ENCODE measurements at places on chromosomes 13 and 19.
A peak's percentile ranks its signal among the peaks of the same experiment; 100 is the strongest.

- no peak for DNase-seq
Observed at GRCh38 chr13:102911336-102911735, 65.5 kb downstream of the ERCC5 start.

DNA sequence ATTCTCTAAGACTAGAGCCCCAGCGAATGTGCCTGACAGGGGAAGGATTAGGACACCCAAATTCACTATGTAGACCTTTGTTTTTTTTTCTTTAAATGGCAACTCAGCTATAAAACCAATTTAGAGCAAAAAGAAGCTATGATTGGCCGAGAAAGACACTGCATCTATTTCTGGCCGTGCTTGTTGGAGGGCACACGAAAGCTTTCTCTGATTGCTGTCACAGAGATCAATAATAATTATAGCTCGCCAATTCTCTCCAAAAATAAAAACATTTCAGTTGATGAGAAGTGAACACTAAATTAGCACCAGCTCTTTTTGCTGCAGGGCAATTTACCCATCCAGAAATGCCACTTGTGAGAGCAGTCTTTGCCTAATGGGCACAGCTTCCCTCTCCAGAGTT lies 31.2 kb downstream of the CBY2 start:
- no peak for DNase-seq

GRCh38 chr19:45296355-45296754 lies 26.3 kb downstream of the CKM start:
- DNase-seq: no peak

- no peak for DNase-seq
Observed at GRCh38 chr19:10520652-10521318, 3.5 kb upstream of the S1PR5 start.

DNA sequence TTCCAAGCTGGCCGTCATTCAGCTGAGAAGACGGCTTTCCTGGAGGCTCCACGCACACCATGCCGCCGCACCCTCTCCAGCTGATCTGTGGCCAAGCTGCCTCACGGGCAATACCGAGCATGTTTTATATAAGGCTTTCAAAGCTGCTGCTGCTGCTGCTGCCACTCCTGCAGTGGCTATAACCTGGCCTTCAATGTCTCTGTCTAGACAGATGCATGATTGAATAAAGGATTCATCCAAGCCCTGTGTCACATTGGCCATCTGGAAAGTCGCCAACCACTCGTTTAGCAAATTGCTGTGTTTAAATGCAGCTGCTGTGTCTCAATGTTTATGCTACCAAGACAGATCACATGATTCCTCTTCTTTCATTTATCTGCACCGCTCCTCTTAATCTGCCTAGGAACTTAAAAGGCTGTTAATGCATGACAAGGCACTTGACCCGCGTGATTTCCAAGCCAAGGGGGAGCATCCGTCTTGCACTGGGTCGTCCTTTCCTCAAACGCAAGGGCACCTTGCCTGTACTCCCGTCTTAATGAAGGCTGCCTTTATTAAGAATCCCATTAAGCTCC lies 114.3 kb downstream of the TEX26 start:
- peak; percentile 74 for DNase-seq

DNA sequence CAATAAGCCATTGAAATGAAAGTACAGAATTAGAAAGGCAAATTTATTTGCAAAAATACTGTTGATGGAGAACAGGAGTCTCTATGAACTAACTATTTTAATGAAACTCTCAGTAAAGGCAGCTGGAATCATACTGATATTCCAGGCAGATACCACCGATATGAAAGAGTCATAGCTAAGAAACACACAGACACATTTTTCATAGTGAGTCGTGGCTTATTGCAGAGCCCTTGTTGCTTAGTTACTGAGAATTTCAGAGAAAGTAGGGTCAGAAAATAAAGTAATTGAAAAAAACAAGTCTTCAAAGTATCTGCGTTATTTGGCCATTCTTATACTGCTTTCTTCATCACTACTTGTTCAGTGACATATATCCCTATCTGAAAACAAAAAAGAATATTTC lies 1890.9 kb downstream of the PCDH9 start:
- DNase-seq: no peak

- DNase-seq: no peak
Observed at GRCh38 chr19:34244611-34245299, 9.6 kb upstream of the GARRE1 start.

DNA sequence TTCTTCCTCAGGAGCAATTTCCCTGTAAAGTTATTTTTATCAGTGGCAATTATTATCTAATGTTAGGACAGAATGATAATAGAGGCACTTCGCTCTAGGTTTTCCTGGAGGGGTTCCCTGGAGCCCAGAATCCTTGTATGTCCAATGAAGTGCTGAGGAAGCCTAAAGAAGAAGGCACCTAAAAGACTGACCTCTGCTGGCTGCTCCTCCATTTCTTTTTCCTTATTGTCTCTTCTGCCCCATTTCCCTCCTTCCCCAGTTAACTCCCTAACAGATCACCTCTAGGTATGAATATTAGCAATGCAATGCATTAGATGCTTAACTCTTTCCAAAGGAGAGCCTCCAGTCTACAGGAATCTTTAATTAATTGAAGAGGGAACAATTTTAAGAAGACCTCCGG lies 985.4 kb downstream of the DIAPH3 start:
- no peak for DNase-seq

GRCh38 chr19:6963937-6964336 lies 57.3 kb downstream of the MBD3L2B start:
- DNase-seq: no peak

DNA sequence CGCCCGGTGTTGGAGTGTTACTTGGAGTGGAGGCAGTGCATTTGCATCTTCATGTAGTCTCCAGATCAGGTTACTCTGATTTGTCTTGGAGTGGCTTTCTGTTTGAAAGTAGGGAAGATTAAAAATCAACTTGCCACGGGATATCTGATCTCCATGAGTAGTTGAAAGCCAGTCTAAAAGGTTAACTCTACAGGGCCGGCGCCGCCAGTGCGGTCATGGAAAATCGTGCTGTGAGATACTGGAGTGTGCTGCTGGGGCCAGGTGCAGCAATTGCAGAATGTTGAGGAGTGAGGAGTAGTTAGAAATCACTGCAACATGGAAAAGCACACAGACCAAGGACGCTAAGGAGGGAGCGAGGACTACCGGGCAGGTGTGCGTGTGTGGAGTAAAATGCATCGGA lies 175.0 kb downstream of the STK24 start:
- DNase-seq: peak; percentile 98

- no peak for DNase-seq
Observed at GRCh38 chr13:53012707-53013106, 15.9 kb upstream of the OLFM4 start.

GRCh38 chr19:33189453-33189852 lies 4.7 kb upstream of the LRP3 start:
- DNase-seq: no peak

- DNase-seq: no peak
Observed at GRCh38 chr13:66410314-66410713, 819.8 kb downstream of the PCDH9 start.

DNA sequence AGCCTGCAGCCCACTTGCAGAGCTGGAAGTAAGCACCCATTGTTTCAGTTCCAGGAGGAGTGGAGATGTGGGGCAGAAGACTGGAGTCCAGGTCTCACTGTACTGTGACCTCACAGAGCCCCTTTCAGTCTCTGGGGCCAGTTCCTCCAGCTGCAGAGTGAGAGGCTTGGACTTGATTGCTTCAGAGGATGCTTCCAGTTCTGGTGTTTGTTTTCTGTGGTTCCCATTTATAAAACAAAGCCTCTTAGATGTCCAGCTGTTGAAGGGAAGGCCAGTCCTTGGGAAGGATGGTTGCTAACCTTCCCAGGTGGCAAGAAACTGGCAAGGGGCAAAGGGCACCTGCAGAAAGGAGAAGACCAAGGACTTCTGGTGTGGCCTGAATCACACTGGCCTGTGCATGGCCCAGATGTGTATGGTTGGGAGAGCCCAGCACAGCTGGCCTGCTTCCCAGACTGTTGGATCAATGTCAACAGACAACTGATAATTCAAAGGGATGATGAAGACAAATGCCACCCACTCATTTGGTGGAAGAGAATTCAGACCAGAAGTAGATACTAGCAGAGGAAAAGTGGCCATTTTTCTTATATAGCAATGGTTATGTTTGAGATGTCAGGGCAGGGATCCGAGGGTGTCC lies 218.5 kb downstream of the ZNF536 start:
- DNase-seq: no peak

DNA sequence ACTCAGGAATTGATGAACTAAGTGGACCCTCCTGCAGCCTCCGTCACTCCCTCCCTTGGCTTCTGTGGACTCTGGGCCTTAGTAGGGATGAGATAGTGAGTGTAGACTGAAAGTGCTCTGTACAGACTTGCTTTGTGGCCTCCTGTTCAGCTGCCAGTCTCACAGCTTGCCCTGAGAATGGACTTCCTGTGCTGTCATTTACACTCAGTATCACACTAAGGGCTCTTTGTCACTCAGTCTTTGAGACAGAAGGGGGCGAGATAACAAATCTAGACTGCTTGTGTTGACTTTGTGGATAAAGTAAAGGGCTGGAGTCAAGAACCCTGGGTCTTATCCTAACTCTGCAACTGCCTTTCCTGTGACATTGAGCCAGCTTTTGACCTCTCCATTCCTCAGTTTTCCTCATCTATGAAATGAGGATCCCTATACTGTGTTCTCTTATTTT lies 21.0 kb upstream of the SPRY2 start:
- no peak for DNase-seq

Measured in NCI-H187 (cell line).